ENCODE measurements at places on chromosomes 6 and 20.

DNA sequence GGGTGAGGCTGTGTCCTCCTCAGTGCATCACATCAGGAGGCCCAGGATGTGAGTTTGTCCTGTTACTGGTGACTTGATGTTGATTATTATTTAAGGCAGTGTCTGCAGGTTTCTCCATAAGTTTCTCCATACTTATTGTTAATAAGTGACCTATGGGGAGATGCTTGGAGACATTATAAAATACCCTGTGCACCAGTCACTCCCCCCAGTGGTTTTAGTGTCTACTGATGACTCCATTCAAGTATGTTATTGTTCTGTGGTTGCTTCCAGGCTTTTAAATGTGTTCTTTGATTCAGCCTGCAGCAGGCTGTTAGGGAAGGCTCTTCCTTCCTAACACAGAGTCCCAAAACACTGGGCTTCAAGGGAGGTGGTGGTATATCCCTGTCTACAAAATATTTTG is 14.6 kb upstream of the CST3 start:
- DNase-seq, result no peak

GRCh38 chr20:25394276-25394675 is 3.6 kb upstream of the ABHD12 start:
- DNase-seq, result no peak

DNA sequence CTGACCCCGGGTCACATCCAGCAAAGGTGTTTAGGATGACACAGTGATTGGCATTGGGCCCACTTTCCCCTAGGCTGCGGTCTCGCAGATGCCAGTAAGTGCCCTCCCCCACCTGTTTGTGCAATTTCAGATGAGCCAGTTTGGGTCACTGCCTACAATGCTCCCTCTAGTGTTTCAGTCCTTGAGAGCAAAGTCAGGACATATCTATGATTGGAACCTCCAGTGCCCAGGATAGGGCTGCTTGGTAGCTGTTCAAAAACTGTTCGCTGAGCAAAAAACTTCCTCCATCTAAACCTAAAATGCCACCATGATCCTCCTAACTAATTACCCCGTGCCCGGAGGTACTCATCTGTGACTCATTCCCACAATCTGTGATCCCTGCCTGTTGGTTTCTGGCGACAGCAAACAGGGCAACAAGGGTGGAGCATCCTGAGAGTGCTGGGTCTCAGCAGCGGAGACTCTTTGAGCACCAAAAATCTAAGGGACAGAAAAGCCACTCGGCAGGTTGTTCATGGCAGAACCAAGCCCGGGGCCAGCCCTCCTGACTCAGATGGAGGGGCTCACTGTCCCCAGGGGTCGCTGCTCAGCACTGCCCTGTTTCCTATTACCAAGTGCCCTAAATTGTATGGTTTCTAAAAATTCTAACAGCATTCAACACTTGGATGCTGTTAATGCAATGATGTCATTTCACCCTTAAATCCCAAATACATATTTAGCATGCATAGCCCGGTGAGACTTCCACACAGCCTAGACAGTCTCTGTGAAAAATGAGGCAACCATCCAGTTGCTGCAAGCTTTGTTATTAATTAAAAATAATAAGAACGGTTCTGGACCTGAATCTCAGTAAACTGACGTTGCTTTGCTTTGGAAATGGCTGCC is 5.0 kb downstream of the VSX1 start:
- no peak for DNase-seq

DNA sequence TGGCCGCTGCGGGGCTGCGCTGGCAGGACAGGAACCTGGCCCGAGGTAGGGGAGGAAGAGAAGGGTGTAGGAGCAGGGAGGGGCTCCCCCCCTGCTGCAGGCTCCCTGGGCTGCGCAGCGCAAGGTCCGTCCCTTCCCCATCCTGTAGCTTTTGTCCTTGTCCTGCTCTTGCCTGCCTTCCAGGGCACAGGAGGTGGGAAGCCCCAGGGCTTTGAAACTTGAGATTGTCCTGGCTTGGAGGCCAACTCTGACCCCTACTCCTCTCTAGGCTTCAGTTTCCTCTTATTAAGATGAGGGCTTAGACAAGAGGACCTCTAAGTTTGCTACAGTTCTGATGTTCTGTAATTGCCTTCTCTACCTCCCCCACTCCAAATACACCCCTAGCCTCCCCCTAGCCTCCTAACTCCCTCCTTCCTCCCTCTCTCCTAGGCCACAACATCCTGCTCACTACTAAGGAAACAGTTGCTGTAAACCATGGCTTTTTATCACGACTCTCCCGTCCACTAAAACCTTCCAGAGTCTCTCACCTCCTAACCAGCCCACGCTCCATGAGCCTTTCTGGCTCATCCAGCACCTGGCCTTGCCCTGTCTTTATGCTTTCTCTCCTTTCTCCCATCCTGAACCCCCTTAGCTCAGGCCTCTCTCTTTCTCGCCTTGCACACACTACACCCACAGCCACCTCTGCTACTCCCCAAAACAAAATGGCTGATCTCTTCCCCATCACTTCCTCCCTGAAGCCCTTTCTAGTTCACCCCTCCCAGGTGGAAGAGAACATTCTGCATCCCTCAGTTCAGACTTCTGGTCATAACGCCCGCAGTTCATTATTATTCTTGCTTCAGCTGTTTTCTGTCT is 10.2 kb downstream of the UNC5CL start:
- DNase-seq, result no peak

- DNase-seq, result no peak
Observed at GRCh38 chr20:39773380-39774000, 811.3 kb downstream of the DHX35 start.

GRCh38 chr6:15507221-15507620 is 155.6 kb downstream of the DTNBP1 start:
- DNase-seq, result no peak

DNA sequence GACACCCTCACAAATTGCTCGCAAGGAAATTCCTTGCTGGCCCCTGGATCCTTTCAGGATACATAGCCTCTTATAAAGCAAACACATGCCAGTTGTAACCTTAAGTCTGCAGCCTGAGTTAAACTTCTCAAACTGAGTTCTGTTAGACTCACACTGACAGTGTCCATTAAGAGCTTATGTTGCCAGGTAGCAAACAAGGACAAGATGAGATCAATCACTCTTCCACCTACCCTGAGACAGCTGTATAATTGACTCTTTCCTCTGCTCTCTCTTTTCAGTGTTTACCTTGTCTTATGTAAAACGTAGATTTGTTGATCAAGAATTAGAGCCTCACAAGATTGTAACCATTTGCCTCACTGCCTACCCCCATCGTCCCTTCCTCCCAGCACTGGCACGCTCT is 359.8 kb downstream of the EPM2A start:
- no peak for DNase-seq

DNA sequence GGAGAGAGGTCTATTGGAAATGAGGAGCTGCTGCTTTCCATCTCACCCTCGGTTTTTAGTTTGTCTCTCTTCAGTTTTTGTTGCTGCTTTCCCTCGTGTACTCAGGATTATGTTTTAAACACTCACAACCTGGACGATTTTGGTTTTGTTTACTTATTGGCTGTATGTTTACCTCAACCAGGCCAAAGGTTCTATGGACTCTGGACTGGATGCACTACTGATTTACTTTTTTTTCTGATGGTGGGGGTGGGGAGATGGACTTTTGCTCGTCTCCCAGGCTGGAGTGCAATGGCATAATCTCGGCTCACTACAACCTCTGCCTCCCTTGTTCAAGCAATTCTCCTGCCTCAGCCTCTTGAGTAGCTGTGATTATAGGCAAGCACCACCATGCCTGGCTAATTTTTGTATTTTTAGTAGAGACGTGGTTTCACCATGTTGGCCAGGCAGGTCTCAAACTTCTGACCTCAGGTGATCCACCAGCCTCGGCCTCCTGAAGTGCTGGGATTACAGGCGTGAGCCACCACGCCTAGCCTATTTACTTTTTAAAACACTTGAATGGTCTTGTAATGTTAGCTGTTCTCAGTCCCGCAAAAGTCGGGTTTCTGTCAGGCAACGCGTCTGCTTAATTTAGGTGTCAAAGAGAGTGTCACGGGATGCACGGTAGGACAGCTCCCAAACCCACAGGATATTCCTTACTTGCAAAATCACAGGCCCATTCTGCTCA is 148.2 kb upstream of the RIPOR2 start:
- no peak for DNase-seq

GRCh38 chr6:104182811-104183210 is 676.9 kb downstream of the HACE1 start:
- no peak for DNase-seq

DNA sequence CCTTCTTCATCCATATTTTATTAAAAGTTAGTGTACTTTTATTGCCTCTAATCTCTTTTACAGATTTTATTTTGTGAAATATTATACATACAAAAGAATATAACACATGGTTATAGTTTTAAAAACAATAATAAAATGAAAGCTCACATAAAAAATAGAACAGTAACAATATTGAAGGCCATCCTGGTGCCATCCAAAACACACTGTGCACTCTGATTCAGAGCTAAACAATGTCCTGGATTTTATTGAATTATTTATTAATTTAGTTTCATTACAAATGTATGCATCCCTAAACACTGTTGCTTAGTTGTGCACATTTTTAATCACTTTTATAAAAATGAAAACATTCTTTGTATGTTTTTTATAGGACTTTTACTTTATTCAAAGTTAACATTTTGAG is 32.9 kb downstream of the RNF217 start:
- DNase-seq, result no peak

DNA sequence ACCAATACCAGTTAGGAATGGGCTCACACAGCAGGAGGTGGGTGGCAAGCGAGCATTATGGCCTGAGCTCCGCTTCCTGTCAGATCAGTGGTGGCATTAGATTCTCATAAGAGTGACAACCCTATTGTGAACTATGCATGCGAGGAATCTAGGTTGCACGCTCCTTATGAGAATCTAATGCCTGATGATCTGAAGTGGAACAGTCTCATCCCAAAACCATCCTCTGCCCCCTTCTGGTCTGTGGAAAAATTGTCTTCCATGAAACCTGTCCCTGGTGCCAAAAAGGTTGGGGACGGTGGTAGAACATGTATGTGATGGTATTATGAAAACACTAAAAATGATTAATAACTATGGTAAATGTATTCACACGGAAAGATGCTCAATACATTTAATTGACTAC is 99.7 kb upstream of the HIVEP1 start:
- no peak for DNase-seq

GRCh38 chr6:114304304-114304887 is 38.4 kb downstream of the HS3ST5 start:
- DNase-seq, result no peak

GRCh38 chr6:6736791-6737654 is 148.5 kb downstream of the LY86 start:
- no peak for DNase-seq

DNA sequence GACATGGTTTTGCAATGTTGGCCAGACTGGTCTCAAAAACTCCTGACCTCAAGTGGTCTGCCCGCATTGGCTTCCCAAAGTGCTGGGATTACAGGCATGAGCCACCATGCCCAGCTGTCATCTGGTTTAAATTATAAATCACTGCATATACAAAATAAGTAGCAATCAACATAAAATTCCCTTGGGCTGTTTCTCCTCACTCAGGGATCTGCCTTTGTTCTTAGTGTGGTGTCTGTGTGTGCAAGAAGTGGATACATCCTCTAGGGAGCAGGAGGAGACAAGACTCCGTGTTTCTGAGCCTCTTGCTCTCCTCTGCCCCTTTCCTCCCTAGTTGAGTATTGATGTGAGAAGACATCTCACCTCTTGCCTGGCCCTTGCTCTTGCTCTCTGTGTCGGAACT is 65.2 kb upstream of the ADGRF4 start:
- no peak for DNase-seq

GRCh38 chr20:49627329-49627761 is 59.4 kb upstream of the PTGIS start:
- no peak for DNase-seq

DNA sequence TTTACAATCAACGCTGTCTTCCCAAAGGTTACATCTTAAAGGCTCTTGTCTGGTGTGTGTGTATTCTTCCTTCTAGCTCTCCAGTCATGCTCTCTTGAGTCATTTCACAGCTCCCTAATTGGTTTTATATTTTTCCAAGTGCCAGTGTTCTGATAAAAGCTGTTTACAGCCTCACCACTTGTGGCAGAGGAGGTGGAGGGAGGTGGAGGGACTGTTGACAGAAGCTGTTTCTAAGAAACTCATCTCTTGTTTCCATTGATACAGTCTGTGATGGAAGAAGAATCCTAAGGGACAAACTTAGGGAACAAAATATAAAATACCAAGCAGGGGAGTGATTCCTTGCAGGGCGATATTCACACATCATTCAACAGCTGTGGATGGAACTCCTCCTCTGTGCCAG is 64.0 kb downstream of the QRSL1 start:
- DNase-seq, result no peak

GRCh38 chr20:51380401-51381385 is 161.8 kb downstream of the NFATC2 start:
- DNase-seq, result no peak

DNA sequence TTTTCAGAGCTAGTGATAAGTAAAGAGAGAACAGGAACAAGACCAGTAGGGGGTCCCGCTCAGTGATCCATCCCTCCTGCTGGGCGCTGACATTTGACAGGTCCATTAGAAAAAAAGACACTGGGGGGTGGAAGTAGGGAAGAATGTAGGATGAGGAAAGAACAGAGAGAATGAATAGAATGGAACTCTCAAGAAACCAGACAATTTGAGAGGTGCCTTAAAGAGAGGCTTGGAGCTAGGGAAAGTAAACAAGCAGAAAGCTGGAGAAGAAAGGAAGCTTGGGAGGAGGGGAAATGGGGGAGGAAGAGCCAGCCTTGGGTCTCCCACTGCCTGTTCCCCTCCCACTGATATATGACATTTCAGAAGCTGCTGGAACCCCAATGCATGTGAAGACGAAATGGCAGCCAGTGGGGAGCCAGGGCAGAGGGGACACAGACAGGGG is 8.4 kb downstream of the GABBR1 start:
- DNase-seq, result no peak

DNA sequence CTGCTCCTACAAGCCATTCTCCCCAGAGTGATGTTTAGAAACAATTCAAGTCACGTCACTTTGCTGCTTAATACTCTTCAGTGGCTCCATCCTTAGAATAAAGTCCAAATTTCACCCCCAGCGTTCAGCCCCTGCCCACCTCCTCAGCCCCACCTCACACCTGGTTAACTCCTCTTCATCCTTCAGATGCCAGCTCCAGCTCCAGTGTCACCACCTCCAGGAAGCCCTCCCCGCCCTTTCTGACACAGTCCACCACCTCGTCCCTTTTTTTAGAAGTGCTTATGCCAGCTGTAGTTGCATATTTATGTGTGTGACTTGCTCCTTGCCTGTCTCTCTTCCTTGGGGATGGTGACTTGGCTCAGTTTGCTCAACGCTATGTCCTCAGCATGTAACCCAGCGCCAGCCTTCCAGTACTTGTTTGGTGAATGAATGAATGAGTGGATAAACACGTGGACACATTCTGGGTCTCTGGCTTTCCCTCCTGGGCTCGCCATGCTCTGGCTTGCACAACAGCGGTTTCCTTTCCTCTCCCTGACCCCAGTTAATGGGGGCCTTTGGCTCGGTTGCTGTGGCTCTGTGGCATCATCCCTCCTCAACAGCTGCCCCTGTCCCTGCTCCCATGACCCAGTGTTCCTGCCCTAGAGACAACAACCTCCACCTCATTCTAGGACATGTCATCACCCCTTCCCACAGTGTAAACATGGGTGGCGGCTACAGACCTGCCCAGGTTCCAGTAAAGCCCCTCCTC is 3.7 kb upstream of the IP6K3 start:
- DNase-seq, result no peak

All from activated T-helper 9 cell treated with anti-CD3 and anti-CD28 coated beads, Interleukin-2, amount 50 U/mL, for 16 hours (primary cell).